ENCODE measurements at places on chromosomes 3 and 15.

DNA sequence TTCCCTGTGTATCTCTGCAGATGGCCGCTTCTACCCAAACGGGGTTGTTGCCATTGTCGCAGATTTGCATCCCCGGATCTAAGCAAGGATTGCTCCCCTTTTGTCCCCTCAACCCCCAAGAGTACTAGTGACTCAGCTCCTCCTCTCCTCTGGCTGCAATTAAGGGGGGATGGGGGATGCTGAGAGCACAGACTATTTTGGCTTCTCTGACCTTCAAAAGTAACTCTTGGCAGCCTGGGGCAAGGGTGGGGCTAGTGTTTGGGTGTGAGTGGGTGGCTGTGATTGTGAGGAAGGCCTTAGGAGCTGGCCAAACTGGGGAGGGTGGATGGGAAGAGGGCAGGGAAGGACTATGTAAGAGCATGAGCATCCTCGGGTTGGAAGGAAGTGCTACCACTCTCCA is 1.2 kb upstream of the MAP1A start:
- DNase-seq, result no peak

DNA sequence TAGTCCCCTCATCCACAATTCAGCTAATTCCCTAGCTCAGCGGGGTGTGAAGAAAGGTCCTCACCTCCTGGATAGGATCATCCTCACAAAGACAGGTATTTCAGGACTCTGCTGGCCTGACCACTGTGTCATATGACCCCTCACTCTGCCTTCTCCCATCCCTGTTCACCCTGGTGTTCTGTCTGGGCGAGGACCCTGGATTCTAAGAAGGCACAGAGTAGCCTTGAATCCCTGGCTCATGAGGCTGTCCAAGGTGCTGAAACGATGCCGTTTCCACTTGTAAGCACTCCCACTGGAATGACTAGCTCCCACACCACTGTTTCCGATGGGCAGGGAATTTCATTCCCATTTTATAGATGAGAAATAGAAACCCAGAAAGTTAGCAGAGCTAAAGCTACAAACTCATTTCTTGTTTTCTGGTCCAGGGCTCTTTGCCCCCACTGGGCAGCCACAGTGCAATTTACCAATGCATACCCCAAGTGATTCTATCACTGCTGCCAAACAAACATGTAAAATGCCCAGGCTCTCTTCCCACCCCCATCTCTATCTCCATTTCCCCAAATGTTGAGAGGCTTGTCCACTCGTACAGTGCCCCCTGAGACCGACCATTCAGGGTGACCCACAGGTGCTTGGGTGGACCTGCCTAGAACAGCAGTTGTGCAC is 83.2 kb downstream of the RAB11A start:
- no peak for DNase-seq

GRCh38 chr15:40006003-40006402 is 33.0 kb downstream of the SRP14 start:
- DNase-seq, result no peak

GRCh38 chr3:46285931-46286619 is 43.8 kb downstream of the CCR3 start:
- DNase-seq, result no peak

DNA sequence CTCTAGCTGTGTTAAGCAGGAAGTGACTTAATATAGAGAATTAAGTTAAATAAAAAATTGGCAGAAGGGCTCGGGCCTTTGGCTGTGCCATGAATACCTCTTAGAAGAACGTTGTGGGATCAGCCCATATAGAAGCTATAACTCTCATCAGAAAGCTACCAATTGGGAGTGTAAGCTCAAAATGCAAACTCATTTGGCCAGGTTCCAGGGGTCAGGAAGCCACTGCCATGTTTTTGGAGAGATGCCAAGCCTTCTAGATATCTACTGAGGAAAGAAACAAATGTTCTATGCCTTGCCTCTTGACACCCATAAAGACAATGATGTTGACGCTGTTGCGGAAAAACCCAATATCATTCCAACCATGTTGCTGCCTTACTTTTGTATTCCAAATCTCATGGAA is 475.2 kb upstream of the TGFBR2 start:
- DNase-seq, result no peak

DNA sequence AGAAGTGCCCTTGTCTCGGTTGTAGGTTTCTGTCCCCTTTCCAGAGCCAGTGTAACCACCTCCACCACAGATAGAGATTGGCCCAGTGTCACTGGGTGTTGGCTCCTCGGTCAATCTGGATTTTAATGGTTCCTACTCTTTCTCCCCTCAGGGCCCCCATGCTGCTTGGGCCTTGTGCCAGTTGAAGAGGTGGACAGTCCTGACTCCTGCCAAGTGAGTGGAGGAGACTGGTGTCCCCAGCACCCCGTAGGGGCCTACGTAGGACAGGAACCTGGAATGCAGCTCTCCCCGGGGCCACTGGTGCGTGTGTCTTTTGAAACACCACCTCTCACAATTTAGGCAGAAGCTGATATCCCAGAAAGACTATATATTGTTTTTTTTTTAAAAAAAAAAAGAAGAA is 75.2 kb downstream of the BOC start:
- no peak for DNase-seq

GRCh38 chr3:56557831-56558170 is 826 bp downstream of the CCDC66 start:
- no peak for DNase-seq

GRCh38 chr3:49018707-49019006 is 277 bp upstream of the DALRD3 start:
- no peak for DNase-seq

DNA sequence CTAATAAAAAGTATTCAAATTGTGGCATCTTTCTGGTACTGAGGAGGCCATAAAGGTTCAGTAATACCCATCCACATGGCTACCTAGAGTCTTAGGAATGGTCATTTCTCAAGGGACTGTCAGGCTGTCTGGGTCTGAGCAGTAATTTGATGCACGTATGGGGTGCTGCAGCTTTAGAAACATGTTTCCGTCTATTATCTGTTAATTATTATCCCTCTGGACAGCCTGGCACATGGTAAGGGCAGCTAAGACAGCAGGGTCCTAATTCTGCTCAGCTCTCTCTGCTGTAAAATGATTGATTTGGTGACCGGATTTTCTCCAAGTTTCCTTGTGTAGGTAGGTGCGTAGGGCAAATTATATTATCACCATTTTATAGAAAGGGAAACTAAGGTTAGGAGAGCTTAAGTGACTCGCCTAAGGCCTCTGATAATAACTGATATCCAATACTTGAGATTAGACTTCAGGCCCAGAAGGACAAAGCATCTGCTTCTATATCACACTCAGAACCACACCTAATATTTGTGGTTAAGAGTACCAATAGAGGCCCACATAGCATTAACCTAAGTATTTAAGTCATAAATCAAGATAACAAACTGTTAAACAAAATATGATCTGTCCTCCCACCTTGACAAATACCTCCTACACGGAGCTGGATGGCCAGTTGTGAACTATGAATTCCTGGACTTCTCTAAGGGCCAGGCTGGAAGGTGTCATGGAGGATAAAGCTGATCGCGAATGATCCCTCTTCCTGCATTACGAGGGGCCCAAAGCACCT is 2.9 kb upstream of the RAP2B start:
- DNase-seq, result no peak

- DNase-seq, result peak; percentile 7
Observed at GRCh38 chr3:36957862-36958686, 13.2 kb upstream of the TRANK1 start.

GRCh38 chr15:65184305-65184867 is 756 bp downstream of the CLPX start:
- peak; percentile 39 for DNase-seq

DNA sequence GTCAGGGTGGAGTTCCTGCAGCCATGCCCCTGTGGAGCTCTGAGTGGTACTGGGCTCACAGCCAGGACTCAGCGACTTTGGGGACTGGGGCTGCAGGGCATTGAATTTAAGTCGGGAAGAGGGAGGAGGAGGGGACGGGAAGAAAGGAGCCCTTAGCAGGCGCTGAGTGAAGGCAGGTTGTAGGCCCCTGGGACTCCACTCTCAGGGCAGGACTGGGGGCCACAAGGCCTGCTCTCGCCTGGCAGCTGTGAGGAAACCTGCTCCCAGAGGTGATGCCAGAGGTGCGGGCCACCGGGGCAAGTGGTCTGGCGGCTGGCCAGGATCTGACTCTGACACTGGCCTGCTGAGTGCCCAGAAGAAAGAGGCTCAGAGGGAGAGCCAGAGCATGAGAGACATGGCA is 73.5 kb downstream of the EPHB3 start:
- DNase-seq, result no peak

GRCh38 chr3:158103081-158103886 is 2.9 kb downstream of the SHOX2 start:
- no peak for DNase-seq

DNA sequence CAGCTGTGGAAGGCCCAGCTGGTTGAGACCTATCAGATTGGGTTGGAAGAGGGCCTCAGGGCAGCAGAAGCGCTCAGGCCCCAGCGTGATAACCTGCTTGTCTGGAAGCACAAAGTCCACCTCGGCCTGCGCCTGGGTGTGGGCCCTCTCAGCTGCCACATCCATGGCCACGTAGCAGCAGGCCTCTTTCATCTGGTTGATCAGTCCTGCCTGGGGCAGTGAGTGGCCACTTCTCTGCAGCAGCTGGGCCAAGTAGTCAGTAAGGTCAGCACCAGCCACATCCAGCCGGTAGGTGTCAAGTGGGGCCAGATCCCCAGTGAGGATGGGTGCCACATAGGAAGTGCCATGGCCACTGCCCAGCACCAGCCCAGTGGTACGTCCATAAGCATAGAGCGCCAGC is 3.9 kb upstream of the CAMKV start:
- no peak for DNase-seq
